CD4-positive, alpha-beta memory T cell (primary cell): ENCODE measurements at places on chromosomes 2 and 18.

- no peak for DNase-seq
These were observed 153.4 kb downstream of the MGAT5 start for GRCh38 chr2:134407154-134407890.

DNA sequence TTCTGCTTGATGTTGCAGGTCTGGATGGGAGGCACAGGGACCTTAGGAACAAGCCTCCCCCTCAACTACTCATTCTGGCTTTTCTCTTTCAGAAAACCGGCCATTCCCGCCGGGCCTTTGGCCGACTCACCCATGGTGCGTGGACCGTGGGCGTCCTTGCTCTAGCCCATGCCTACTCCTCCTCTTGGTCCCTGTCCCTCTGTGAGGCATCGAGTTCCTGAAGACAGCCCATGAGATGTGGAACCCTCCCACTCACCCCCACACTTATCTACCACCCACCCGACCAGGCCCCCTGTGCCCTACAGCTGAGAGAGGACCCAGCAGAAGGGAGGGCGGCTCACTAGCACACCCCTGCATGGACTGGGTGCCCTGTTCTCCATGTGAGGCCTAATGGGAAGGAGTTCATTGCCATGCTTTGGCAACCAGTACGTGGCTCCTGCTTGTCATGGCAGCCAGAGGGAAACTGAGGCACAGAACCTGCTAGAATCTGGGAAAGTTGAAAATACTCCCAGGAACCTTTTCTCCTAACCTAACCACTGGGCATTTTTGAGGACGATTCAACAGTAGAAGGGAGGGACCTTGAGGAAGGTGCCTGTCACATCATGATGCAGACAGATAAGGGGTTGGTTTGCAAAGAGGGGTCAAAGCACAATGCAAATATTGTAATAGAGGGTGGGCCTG is 8.5 kb downstream of the SPEG start:
- no peak for DNase-seq

- DNase-seq: no peak
These were observed 10.1 kb downstream of the CFAP210 start for GRCh38 chr2:169684135-169684565.

- no peak for DNase-seq
These were observed 12.4 kb downstream of the EIPR1 start for GRCh38 chr2:3365219-3365618.

DNA sequence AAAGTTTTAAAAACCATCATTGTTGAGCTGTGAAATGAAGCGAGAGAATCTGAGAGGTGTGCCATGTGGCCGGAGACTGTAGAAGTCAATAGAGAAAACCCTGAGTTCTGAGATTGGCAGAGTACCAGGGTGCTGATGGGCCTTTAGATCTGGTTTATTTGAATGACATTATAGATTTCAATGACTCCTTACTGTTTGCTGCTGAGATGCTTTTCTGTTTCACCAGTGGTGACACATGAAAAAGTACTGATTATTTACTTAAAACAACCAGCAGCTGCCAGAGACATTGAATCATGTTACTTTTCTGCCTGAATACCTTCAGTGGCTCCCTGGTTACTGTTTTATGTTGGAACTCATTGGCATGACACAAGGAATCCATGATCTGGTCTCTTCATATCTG is 602.7 kb upstream of the ZNF804A start:
- DNase-seq: no peak

GRCh38 chr2:23397478-23397877 is 12.5 kb downstream of the KLHL29 start:
- DNase-seq: no peak
